ENCODE measurements at places on chromosomes 12 and 14. TPM values are rescaled to one million over a fixed set of nuclear protein-coding genes. Genes with fewer than 3 reads are reported as not detected.

DNA sequence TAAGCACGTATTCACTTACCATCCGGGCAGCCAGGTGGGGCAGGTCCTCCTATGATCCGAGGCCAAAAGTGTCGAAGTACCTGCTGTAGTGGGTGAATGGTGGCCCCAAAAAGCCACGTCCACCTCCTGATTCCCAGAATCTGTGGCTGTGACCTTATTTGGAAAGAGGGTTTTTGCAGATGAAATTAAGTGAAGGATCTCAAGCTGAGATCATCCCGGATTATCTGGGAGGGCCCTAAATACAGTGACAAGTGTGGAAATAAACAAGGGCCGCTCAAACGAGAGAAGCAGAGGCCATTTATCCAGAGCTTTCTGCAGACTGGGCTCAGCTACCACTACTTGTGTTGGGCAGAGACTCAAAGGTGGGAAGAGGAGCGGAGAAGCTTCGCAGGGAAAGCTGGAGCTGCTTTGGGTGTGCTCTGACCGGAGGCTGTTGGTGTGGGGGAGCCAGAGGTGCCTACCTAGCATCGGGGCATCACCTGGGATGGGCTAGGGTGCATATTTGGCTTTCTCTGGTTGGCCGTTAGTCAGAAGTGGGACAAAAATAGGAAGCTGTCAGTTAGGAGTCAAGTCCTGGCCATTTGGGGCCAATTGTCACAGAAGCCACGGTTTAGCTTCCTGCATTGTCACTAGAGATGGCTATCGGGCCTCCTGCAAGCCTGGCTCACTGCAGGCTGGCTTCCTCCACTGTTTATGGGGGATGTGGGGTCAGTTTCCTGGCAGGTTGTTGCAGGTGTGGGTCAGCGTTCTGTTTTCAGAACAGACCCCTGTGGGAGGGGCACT lies 27.8 kb upstream of the DLK1 start:
- H3K27me3 ChIP-seq: peaks cover 100% of the 10 kb centered on the region
- no peak overlapping the region for H3K27ac ChIP-seq
- H3K4me1 ChIP-seq: no peaks in the 10 kb centered on the region
- no peak overlapping the region for H3K4me3 ChIP-seq
- DNase-seq: no peak

DNA sequence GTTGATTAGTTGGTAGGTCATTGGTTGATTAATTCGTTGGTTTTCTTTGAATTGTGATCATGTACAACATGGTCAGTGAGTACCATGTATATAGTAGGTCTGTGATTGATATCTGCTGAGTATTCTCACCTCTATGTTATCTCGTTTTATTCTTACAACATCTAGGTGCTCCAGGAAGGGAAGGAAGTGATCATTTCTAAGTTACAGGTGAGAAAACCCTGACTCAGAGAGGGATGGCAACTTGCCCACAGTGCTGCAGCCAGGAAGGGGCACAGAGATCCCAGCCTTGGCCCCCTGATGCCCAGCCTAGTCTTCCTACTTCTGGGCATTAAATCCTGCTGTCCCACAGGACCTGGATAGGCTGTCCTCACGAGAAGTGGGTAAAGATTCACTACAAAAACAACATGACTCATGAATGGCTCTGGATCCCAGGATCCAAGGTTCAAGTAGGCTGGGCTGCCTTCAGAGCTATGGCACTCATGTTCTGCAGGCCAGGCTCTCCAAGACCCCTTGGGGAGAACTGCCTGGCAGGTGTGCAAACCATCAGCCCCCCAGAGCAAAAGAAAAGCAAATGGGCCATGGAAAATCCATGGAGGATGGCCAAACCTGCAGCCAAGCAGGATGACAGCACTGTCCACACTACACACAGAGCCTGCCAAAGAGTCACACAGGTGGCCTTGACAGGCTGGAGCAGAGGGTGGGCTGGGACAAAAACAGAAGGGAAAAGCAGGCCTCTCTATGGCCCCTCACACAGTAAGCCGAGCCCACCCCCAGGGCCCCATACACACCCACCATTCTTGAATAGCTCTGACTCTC lies 146.2 kb downstream of the BCL11B start:
- H3K4me3 ChIP-seq: no peak overlapping the region
- H3K27ac ChIP-seq: no peak overlapping the region
- peaks cover 65% of the 10 kb centered on the region for H3K27me3 ChIP-seq
- no peak for DNase-seq
- H3K36me3 ChIP-seq: no peaks in the 10 kb centered on the region

- H3K4me3 ChIP-seq: no peak overlapping the region
- no peaks in the 10 kb centered on the region for H3K36me3 ChIP-seq
- no peaks in the 10 kb centered on the region for H3K27me3 ChIP-seq
- peaks cover 22% of the 10 kb centered on the region for H3K4me1 ChIP-seq
Measured at GRCh38 chr12:13193505-13194231, 2.9 kb upstream of the EMP1 start.

GRCh38 chr14:103521438-103521950 lies 1.1 kb downstream of the CKB start:
- peak overlapping the region; percentile 68 for H3K4me3 ChIP-seq
- no peaks in the 10 kb centered on the region for H3K27me3 ChIP-seq
- no peaks in the 10 kb centered on the region for H3K36me3 ChIP-seq
- peak overlapping the region; percentile 89 for H3K27ac ChIP-seq
- peaks cover 94% of the 10 kb centered on the region for H3K4me1 ChIP-seq

The ZC3H10 gene
- 4.9 TPM for total RNA-seq

DNA sequence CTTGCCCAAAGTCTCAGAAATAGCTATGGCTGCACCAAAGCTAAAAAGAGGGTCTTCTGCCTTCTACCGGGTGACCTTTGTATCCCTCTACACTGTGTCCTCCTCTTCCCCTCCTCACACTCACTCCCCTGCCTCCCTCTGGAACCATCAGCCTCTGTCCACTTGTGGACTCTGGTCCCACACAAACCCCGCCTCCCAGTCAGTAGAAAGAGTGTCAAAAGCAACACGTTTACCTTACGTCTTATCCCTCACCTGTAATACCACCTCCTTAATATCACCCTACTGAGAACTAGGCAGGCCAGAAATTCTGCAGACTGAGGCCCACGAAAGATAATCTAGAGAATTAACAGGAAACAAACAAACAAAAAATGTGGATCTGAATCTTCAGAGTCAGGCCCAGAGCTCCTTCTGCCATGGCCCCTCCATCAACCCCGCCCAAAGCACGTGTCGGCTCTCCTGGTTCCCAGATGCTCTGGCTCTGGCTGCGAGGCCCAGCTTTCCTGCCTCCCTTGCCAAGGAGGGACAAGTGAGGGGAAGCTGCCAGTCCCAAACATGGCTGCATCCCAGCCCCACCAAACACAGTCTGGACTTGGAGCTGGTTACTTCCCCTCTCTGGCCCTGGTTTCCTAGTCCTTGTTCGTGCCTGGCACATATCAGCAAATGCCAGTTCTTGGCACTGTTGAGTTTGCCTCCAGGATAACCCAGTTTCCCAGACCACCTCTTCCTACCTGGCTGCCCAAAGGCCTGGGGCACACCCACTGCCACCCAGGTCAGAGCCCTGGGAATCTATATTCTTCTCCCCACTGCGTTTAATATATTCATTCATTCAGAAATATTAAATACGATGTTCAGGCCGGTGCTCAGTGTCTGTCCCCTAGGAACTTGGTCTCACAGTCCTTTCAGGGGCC lies 2.7 kb downstream of the ACTN1 start:
- H3K27ac ChIP-seq: peak overlapping the region; percentile 94
- no peaks in the 10 kb centered on the region for H3K27me3 ChIP-seq
- H3K36me3 ChIP-seq: peaks cover 19% of the 10 kb centered on the region
- H3K4me1 ChIP-seq: peaks cover 77% of the 10 kb centered on the region
- peak; percentile 58 for DNase-seq
- peak overlapping the region; percentile 93 for H3K4me3 ChIP-seq

DNA sequence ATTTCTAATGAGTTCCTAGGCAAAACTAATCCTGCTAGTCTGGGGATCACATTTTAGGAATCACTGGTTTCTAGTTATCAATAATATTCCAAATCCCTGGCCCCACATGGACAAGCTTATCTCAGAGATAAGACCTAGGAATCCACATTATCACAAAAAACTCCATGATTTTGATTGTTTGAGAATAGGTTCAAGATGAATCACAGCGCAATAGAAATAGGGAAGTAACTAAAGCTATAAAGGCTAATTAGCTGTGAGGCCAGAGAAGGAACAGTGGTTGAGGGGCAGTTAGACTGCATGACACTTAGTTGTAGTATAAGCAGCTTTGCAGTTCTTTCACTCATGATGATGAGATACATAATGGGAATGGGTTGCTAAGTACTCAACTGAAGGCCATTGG lies 13.1 kb upstream of the ATP5F1B start:
- H3K36me3 ChIP-seq: peaks cover 18% of the 10 kb centered on the region
- H3K27ac ChIP-seq: no peak overlapping the region
- DNase-seq: no peak
- H3K4me3 ChIP-seq: no peak overlapping the region
- H3K27me3 ChIP-seq: no peaks in the 10 kb centered on the region
- no peaks in the 10 kb centered on the region for H3K4me1 ChIP-seq

The OTOGL gene
- total RNA-seq: 0.27 TPM

GRCh38 chr12:18634382-18634781 lies 103.4 kb downstream of the PLCZ1 start:
- DNase-seq: no peak
- H3K27ac ChIP-seq: no peak overlapping the region
- H3K4me1 ChIP-seq: no peaks in the 10 kb centered on the region
- no peaks in the 10 kb centered on the region for H3K36me3 ChIP-seq
- no peaks in the 10 kb centered on the region for H3K27me3 ChIP-seq

The CYP27B1 gene
- not detected for total RNA-seq

GRCh38 chr14:93994919-93995682 lies 2.0 kb upstream of the CCDC197 start:
- H3K27ac ChIP-seq: peak overlapping the region; percentile 23
- H3K36me3 ChIP-seq: no peaks in the 10 kb centered on the region
- peak; percentile 40 for DNase-seq
- H3K27me3 ChIP-seq: no peaks in the 10 kb centered on the region

DNA sequence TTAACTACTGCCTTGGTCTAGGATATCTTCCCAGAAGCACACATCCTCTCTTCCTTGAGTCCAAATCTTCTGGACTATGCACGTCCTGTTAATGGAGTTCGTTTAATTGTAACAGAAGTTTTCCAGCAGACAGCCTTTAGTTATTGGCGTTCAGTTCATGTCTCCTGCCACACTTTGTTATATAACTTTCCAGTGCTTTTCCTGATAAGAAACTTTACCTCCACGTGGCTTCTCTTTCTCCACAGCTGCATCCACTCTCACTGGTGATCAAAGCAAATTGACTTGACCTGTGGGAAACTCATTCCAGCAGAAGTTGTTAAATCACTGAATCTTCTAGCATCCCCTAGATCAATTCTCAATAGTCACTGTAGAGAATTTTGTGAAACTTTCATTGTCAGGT lies 19.0 kb downstream of the PTPN21 start:
- no peaks in the 10 kb centered on the region for H3K27me3 ChIP-seq
- peak overlapping the region; percentile 71 for H3K27ac ChIP-seq

The NEUROD4 gene
- total RNA-seq: not detected

DNA sequence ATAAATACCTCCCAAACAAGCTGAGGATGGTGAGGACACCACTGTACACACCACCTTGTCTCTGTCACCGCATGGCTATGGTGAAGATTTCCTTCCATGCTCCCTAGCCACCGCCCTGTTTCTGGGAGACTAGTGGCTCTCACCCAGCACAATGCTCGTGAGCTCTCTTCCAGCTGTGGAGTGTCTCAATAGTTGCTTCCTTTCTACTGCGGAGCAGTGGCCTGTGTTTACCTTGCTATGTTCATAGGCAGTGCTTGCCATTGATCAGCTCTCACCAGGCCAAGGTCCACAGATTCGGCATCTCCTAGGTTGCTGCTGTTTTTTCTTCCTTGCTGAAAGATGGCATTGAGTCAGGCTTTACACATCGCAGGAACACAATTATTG lies 313.6 kb upstream of the RTL1 start:
- H3K27ac ChIP-seq: no peak overlapping the region
- no peaks in the 10 kb centered on the region for H3K4me1 ChIP-seq
- H3K27me3 ChIP-seq: peaks cover 37% of the 10 kb centered on the region
- no peak for DNase-seq
- H3K4me3 ChIP-seq: no peak overlapping the region

The CCDC197 gene
- 1.2 TPM for total RNA-seq

The GLS2 gene
- total RNA-seq: 0.49 TPM
